Thymus (tissue), 14 donors: ENCODE measurements at places on chromosomes 7 and 10. TPM values are rescaled to one million over a fixed set of nuclear protein-coding genes. Genes with fewer than 3 reads are reported as not detected.

Gene AGMO
- 0.57 TPM for total RNA-seq

- no peak overlapping the region for H3K4me3 ChIP-seq
- H3K4me1 ChIP-seq: peaks cover 41% of the 10 kb centered on the region
- no peak for DNase-seq
- no peak overlapping the region for H3K27ac ChIP-seq
These were observed 45.1 kb downstream of the AMZ1 start for GRCh38 chr7:2732959-2733584.

- no peak for DNase-seq
- no peaks in the 10 kb centered on the region for H3K4me1 ChIP-seq
- no peaks in the 10 kb centered on the region for H3K36me3 ChIP-seq
- no peak overlapping the region for H3K4me3 ChIP-seq
These were observed 93.4 kb upstream of the AUTS2 start for GRCh38 chr7:69504733-69505420.

Gene OR2A12
- not detected for total RNA-seq

DNA sequence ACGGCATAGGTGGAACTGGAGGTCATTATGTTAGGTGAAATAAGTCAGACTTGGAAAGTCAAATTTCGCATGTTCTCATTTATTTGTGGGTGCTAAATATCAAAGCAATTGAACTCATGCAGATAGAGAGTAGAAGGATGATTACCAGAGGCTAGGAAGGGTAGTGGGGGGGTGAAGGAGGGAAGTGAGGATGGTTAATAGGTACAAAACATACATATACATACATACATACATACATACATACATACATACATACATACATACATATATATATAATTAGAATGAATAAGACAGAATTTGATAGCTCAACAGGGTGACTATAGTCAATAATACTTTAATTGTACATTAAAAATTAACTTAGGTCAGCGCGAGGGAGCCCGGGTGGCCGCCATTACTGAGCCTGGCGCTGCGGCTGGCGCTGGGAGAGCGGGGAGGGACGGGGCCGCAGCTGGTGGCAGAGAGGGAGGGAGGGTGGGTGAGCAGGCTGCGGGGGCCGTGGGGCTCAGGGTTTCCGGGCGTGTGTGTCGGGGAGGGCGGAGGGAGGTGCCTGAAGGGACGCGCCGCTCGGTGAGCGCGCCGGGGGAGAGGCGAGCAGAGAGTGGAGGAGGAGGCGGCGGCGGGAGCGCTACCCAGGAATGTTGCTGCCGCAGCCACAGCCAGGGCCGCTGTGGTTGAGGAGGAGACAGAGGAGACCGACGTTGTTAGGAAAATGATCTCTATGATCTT lies 85.8 kb upstream of the EGFR start:
- H3K36me3 ChIP-seq: no peaks in the 10 kb centered on the region
- H3K27ac ChIP-seq: peak overlapping the region; percentile 25
- no peaks in the 10 kb centered on the region for H3K4me1 ChIP-seq
- DNase-seq: no peak
- H3K4me3 ChIP-seq: no peak overlapping the region
- no peaks in the 10 kb centered on the region for H3K27me3 ChIP-seq

DNA sequence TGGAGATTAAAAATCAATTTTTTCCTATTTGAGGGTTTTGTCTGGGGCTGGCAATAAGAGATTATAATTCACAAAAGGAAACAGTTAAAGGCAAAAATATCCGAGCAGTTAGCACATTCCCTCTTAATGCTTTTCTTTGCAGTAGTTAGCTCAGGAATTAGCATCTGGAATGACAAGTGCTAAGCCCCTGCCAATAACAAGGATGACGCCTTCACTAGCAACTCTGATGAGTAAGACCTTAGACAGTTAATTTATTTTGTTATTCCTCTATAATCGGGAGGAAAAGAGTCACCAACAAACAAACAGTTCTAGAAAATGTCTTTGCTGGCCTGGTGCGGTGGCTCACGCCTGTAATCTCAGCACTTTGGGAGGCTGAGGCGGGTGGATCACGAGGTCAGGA lies 151.3 kb downstream of the TRIL start:
- H3K4me1 ChIP-seq: no peaks in the 10 kb centered on the region
- no peaks in the 10 kb centered on the region for H3K36me3 ChIP-seq
- no peak overlapping the region for H3K4me3 ChIP-seq
- H3K27ac ChIP-seq: no peak overlapping the region

DNA sequence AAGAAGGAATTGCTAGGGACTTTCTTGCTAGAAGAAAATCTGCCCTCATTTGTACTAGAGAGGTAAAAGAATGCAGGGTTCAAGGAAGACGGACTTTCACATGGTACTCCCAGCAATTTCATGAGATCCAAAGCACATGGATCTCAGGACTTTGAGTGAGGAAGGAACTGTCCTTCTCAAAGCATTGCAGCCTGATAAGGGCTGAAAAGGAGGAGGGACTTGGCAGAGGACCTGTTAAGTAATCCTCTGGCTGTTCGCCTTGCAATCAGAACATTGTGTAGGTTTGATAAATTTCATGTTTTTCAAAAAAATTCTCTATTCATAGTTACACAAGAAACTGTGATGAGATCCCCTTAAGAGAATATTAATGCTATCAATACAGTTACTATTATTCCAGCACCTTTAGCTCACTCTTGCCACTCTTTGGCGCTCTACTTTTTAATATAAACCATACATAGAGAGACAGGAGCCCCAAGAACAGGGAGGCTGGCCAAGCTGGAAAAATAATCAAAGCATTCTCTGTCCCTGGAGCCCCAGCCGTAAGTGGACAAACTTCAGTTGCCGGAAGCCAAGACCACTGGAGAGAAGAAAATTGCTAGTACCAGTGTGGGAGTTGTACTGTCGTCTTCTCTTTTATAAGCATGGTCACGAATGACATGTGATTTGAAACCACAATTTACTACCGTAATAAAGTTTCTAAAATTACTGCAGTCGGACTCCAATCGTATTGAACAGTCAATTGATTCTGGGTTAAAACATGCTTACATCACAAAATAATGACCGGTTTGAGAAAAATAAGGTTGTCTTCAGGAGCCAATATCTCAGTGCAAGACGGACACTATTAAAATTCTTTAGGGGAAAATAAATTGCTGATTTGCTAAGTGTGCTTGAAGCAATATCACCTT lies 424.4 kb downstream of the SDK1 start:
- no peaks in the 10 kb centered on the region for H3K27me3 ChIP-seq
- DNase-seq: no peak
- no peaks in the 10 kb centered on the region for H3K4me1 ChIP-seq
- no peak overlapping the region for H3K4me3 ChIP-seq
- H3K36me3 ChIP-seq: no peaks in the 10 kb centered on the region

Gene TFEC
- total RNA-seq: 9.1 TPM

- H3K4me3 ChIP-seq: no peak overlapping the region
- no peaks in the 10 kb centered on the region for H3K27me3 ChIP-seq
- H3K36me3 ChIP-seq: no peaks in the 10 kb centered on the region
- no peak for DNase-seq
- no peak overlapping the region for H3K27ac ChIP-seq
- peaks cover 7% of the 10 kb centered on the region for H3K4me1 ChIP-seq
These were observed 49.4 kb downstream of the ARHGAP22 start for GRCh38 chr10:48555310-48556042.

Gene MINDY4
- 1.5 TPM for total RNA-seq

Gene PON1
- 11.7 TPM for total RNA-seq

DNA sequence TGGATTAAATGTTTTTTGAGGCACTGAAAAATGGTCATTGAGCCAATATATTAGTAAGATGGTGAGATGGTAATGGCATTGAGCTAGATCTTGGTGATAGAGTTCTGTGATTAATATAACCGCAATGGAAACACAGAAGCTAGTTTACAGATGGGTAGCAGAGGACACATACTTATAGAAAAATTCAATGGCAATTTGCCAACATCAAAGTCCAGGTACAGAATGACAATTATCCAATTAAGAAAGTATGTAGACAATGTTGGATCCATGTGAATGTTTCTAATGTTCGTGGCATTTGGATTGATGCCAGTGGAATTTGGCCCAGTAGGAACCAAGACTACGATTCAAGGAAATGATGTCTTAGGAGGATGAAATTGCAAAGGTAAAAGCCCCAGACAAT lies 187.8 kb downstream of the GNAT3 start:
- no peak for DNase-seq
- H3K4me1 ChIP-seq: no peaks in the 10 kb centered on the region
- H3K27ac ChIP-seq: no peak overlapping the region
- no peaks in the 10 kb centered on the region for H3K36me3 ChIP-seq
- no peaks in the 10 kb centered on the region for H3K27me3 ChIP-seq

Gene HOXA5
- total RNA-seq: 0.24 TPM

- no peak for DNase-seq
- no peak overlapping the region for H3K4me3 ChIP-seq
- H3K27me3 ChIP-seq: no peaks in the 10 kb centered on the region
- H3K27ac ChIP-seq: no peak overlapping the region
- H3K36me3 ChIP-seq: no peaks in the 10 kb centered on the region
These were observed 135.2 kb downstream of the ADCY1 start for GRCh38 chr7:45709168-45710042.

DNA sequence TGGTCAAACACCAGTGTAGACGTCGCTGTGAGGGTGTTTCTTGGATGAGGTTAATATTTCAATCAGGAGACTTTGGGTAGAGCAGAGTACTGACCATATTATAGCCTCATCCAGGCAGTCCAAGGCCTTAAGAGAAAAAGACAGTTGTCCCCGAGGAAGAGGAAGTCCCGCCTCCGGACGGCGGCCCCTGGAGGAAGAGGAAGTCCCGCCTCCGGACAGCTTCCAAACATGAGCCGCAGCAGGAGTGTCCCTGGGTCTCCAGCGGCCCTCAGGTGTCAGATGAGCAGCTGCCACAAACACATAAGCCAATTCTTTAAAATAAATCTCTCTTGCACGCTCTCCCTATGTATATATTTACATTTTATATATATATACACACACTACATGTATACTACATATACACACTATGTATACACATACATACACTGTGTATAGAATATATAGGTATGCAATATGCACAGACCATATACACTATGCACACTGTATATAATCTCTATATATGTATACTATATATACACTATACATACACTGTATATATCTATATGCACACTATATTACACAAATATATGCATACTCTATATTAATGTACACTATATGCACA lies 37.5 kb downstream of the PWWP2B start:
- no peaks in the 10 kb centered on the region for H3K27me3 ChIP-seq
- no peak for DNase-seq
- H3K27ac ChIP-seq: no peak overlapping the region
- no peaks in the 10 kb centered on the region for H3K36me3 ChIP-seq
- no peak overlapping the region for H3K4me3 ChIP-seq

- H3K27ac ChIP-seq: no peak overlapping the region
- DNase-seq: no peak
- H3K27me3 ChIP-seq: no peaks in the 10 kb centered on the region
- H3K4me3 ChIP-seq: no peak overlapping the region
These were observed 136.7 kb downstream of the VIPR2 start for GRCh38 chr7:159007996-159008389.

Gene RAB19
- total RNA-seq: 2.5 TPM

Gene CDH23
- total RNA-seq: 9.1 TPM

GRCh38 chr7:82164813-82165212 lies 278.8 kb downstream of the CACNA2D1 start:
- DNase-seq: no peak
- no peaks in the 10 kb centered on the region for H3K36me3 ChIP-seq
- no peak overlapping the region for H3K27ac ChIP-seq
- no peaks in the 10 kb centered on the region for H3K27me3 ChIP-seq
- H3K4me1 ChIP-seq: no peaks in the 10 kb centered on the region
- H3K4me3 ChIP-seq: no peak overlapping the region

DNA sequence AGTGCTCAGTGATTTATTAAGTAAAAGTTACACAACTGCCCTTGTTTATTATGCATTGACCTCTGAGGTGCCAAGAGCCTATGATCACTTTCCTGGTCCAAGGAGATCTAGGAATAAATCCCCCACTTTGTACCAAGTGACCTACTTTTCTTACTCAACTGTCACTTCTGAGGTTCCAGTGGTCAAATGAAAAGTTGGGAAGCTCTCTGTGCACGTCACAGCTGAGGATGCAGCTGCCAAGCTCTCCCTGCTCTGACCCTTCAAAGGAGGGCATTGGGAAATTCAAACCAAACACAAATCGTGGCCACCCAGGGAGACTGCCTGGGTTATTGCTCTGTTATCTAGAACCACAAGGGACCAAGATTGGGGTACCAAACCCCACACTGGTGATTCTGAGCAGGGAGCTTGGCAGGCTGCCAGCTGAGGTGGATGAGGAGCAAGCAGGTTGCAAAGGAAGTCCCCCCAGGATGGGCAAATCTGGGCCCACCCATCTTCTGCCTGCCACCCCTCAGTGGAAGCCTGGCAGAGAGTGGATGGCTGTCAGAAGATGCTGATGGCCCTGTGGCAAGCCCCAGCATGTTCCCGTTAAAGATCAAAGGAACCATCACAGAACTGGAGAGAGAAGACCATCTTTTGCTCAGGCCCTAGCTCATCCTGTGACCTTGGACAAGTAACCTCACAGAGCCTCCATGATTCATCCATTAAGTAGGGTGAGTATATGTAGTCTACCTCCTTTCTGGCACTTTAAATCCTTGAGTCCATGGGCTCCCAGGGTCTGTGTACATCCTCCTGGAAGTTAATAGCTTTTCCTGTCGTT lies 106.8 kb downstream of the PPP1R3C start:
- no peaks in the 10 kb centered on the region for H3K4me1 ChIP-seq
- H3K36me3 ChIP-seq: no peaks in the 10 kb centered on the region
- no peaks in the 10 kb centered on the region for H3K27me3 ChIP-seq
- H3K27ac ChIP-seq: no peak overlapping the region

DNA sequence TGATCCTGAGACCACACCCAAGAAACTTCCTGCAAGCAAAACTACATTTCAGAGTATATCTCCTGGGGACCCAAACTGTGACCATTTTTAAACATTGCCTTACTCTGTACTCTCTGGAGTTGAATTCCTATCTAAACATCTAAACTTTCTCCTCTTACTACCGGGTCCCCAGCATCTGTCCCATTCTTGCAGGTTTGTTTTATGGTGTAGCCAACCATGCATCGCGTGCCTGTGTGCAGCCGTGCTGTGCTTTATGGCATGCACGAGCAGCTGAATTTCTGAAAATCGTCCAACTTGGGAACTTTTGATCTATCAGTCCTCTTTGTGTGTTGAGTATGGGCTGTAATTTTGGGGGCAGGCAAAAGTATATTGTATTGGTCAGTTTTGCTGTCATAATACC lies 423.8 kb upstream of the DPP6 start:
- H3K4me3 ChIP-seq: no peak overlapping the region
- no peak for DNase-seq

- peak; percentile 34 for DNase-seq
- H3K36me3 ChIP-seq: peaks cover 2% of the 10 kb centered on the region
- peak overlapping the region; percentile 73 for H3K27ac ChIP-seq
- H3K4me1 ChIP-seq: peaks cover 39% of the 10 kb centered on the region
These were observed 3.1 kb downstream of the HERPUD2 start for GRCh38 chr7:35691827-35692307.

- H3K27me3 ChIP-seq: no peaks in the 10 kb centered on the region
- no peak for DNase-seq
- H3K27ac ChIP-seq: no peak overlapping the region
These were observed 14.5 kb downstream of the NUP42 start for GRCh38 chr7:23196306-23196705.

Gene CPVL
- 125 TPM for total RNA-seq

- DNase-seq: no peak
- no peak overlapping the region for H3K27ac ChIP-seq
- no peaks in the 10 kb centered on the region for H3K4me1 ChIP-seq
- no peaks in the 10 kb centered on the region for H3K36me3 ChIP-seq
These were observed 484.7 kb downstream of the PTPRN2 start for GRCh38 chr7:158102897-158103296.

Gene SEMA3C
- 5.6 TPM for total RNA-seq

Gene FZD8
- total RNA-seq: 4.3 TPM
